Amniotic epithelial cell (primary cell): ENCODE measurements at places on chromosomes 4 and X.
A peak's percentile ranks its signal among the peaks of the same experiment; 100 is the strongest.

DNA sequence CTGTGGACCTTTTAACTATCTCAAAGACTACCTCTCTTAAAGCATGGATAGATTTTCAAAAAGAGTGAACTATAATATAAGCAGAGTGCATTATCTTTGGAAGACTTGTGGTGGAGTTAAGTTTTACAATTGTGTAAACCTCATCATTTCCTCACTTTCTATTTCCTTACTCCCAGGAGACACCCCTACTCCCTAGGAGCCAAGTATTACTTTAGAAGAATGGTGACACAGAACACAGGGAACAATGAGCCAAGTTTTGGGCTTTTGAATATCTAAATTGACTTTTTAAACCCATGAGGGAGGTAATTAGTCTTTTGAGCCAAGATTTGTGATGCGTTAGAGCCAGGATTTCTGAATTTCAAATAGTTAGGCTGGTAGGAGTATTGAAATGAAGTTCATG is 78.9 kb upstream of the UNC5C start:
- DNase-seq, result no peak

- DNase-seq, result no peak
These were observed at the start of gene EMCN for GRCh38 chr4:100517864-100518341. Gene EMCN (minus strand): TSS chr4:100518022. CDS start chr4:100517914, 108 bp downstream.

GRCh38 chr4:81405900-81406401 is 65.8 kb downstream of the RASGEF1B start:
- peak; percentile 67 for DNase-seq

- peak; percentile 63 for DNase-seq
These were observed 117.7 kb upstream of the PNPLA4 start for GRCh38 chrX:8044947-8045346.

- peak; percentile 0 for DNase-seq
These were observed 803.6 kb downstream of the GLUD2 start for GRCh38 chrX:121851033-121851432.

DNA sequence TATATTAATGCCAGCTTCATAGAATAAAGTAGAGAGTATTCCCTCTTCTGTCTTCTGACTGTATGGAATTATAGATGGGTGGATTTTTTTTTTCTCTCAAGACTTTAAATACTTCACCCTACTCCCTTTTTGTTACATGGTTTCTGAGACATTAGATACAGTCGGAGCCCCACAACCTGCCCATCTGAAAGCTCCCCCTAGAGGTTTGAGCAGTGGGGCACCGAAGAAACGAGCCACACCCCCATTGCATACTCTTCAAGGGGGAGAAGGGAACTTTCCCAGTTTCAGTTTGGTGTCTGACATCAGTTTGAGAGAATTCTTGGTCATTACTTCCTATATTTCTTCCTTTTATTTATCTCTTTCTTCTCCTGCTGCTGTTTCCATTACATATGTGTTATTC is 437.6 kb upstream of the AGA start:
- DNase-seq, result no peak
